Activated naive CD8-positive, alpha-beta T cell treated with anti-CD3 and anti-CD28 coated beads for 36 hours (primary cell): ENCODE measurements at places on chromosomes 7 and 10.
A peak's percentile ranks its signal among the peaks of the same experiment; 100 is the strongest.

GRCh38 chr7:111801277-111801676 lies 239.0 kb upstream of the IMMP2L start:
- no peak overlapping the region for H3K27ac ChIP-seq
- no peaks in the 10 kb centered on the region for H3K4me1 ChIP-seq
- no peaks in the 10 kb centered on the region for H3K36me3 ChIP-seq
- H3K4me3 ChIP-seq, result no peak overlapping the region
- DNase-seq, result no peak
- peaks cover 4% of the 10 kb centered on the region for H3K27me3 ChIP-seq

GRCh38 chr7:103348452-103348851 lies 1.0 kb downstream of the PSMC2 start:
- no peaks in the 10 kb centered on the region for H3K27me3 ChIP-seq
- peaks cover 26% of the 10 kb centered on the region for H3K36me3 ChIP-seq
- peaks cover 44% of the 10 kb centered on the region for H3K4me1 ChIP-seq
- H3K4me3 ChIP-seq, result peak overlapping the region; percentile 98

- no peaks in the 10 kb centered on the region for H3K4me1 ChIP-seq
- peaks cover 40% of the 10 kb centered on the region for H3K27me3 ChIP-seq
- DNase-seq, result no peak
- H3K4me3 ChIP-seq, result no peak overlapping the region
- no peaks in the 10 kb centered on the region for H3K36me3 ChIP-seq
These were observed 103.4 kb upstream of the FAM204A start for GRCh38 chr10:118445535-118445934.

DNA sequence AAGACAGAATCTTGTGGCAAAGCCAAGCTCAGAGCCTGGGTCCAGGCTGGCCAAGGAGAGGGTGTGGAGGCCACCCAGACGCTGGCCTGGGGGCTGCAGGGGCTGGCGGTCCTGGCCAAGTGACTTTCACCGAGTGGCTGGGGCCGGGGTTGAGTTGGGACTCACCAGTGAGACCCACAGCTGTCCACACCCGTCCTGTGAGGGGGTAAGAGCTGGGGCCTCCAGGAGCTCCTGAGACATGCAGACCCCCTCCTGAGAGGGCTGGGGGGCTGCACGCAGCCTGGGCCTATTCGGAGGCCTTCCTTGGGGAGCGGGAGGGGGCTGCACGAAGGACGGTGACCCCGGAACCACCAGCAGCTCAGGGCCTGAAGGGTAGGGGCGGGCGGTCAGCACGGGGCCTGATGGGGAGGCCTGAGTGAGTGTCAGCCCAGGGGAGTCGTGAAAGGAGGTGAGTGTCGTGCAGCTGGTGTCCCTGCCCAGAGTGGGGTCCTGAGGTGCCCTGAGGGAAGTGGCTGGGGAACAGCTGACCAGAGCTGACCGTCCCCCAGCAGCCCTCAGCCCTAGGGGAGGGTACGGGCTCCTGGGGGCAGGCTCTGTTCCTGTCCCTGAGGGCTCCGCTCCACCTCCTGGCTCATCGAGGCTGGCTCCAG lies 100.9 kb downstream of the FOXL3 start:
- no peak overlapping the region for H3K4me3 ChIP-seq
- H3K27ac ChIP-seq, result no peak overlapping the region
- H3K4me1 ChIP-seq, result peaks cover 4% of the 10 kb centered on the region
- no peaks in the 10 kb centered on the region for H3K27me3 ChIP-seq
- no peaks in the 10 kb centered on the region for H3K36me3 ChIP-seq

DNA sequence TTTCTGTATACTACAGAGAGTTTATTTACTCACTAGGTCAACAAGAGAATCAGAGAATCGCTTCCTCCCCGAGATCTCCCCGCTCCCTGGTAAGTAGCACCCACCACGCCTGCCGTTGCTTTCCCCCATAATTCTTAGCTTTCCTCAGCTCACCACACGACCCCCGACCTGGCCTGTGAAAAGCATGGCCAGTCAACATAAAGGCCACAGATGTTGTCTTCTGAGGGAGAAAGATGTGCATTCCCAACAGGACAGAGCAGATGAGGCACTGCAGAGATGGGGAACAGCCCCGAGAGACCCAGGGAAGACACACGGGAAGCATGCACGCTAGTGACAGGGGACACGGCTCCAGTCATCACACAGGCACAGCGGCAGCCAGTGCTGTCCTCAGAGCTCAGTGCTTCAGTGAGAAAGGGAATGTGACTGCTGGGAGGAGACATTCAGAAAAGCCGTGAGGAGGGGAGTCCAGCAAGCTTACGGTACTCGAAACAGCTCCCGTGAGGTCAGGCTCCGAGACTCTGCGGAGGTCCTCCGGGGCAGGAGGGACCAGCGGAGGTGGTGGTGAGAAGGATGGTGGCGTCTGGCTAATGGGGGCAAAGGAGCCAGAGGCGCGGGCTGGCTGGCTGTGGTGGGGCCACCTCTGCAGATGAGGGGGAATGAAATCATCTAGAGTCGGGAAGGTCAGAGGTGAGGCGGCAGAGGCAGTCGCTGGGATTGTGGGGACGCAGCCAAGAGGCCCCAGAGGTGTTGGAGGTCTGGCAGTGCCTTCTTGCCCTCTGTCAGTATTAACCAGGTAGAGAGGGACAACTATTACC lies 123.4 kb upstream of the PDLIM1 start:
- H3K36me3 ChIP-seq, result no peaks in the 10 kb centered on the region
- DNase-seq, result no peak
- no peaks in the 10 kb centered on the region for H3K27me3 ChIP-seq
- H3K4me3 ChIP-seq, result no peak overlapping the region
- no peak overlapping the region for H3K27ac ChIP-seq

GRCh38 chr10:124707551-124707950 lies 36.6 kb downstream of the FAM53B start:
- no peaks in the 10 kb centered on the region for H3K27me3 ChIP-seq
- no peak overlapping the region for H3K4me3 ChIP-seq
- peaks cover 41% of the 10 kb centered on the region for H3K4me1 ChIP-seq
- peaks cover 13% of the 10 kb centered on the region for H3K36me3 ChIP-seq
- DNase-seq, result no peak
- H3K27ac ChIP-seq, result no peak overlapping the region

DNA sequence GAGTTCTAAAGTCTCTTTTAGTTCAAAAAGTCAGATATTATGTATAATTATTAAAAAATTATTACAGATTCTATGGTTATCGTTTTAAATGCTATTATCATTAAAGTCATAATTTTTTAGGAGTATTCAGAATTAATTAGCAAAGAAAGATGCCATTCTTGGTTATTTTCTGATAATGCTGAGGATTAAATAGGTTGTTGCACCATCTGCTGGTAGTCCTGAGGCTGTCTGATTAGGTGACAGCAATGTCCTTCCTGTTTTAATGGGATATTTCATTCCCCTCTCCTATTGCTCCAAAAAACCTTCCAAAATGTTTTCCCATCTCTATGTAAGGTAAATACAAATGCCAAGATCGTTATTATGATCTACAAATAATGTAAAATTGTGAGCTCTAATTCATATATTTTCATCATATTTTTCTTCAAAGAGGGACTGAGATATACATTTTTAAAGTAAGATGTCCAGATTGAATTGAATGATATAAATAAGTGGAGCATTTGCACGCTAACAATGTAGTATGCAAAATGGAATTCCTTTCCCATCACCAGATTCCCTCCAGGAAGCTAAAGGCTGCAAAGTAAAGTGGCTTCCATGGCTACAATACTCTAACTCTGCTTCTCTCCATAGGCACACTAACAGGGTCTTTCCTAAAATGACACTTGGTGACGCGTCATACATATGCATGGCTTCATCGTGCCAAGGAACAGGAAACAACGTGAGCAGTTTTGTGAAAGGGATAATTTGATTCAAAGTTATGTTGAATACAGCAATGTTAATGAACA lies 58.8 kb upstream of the AKR1E2 start:
- peaks cover 32% of the 10 kb centered on the region for H3K27me3 ChIP-seq
- H3K27ac ChIP-seq, result no peak overlapping the region
- H3K4me1 ChIP-seq, result peaks cover 2% of the 10 kb centered on the region
- H3K4me3 ChIP-seq, result no peak overlapping the region
- no peaks in the 10 kb centered on the region for H3K36me3 ChIP-seq

GRCh38 chr7:1445341-1445740 lies 13.9 kb downstream of the MICALL2 start:
- no peak overlapping the region for H3K27ac ChIP-seq
- no peak for DNase-seq
- H3K36me3 ChIP-seq, result no peaks in the 10 kb centered on the region
- H3K4me1 ChIP-seq, result no peaks in the 10 kb centered on the region

- H3K36me3 ChIP-seq, result peaks cover 16% of the 10 kb centered on the region
- no peaks in the 10 kb centered on the region for H3K27me3 ChIP-seq
- no peaks in the 10 kb centered on the region for H3K4me1 ChIP-seq
- H3K4me3 ChIP-seq, result no peak overlapping the region
- no peak for DNase-seq
These were observed 15.1 kb upstream of the GET4 start for GRCh38 chr7:861222-861621.

GRCh38 chr10:114779803-114780576 lies 41.6 kb upstream of the FHIP2A start:
- peaks cover 3% of the 10 kb centered on the region for H3K27me3 ChIP-seq
- H3K4me1 ChIP-seq, result peaks cover 4% of the 10 kb centered on the region
- no peaks in the 10 kb centered on the region for H3K36me3 ChIP-seq
- no peak for DNase-seq

- no peak for DNase-seq
- no peak overlapping the region for H3K27ac ChIP-seq
- no peaks in the 10 kb centered on the region for H3K36me3 ChIP-seq
- H3K27me3 ChIP-seq, result peaks cover 11% of the 10 kb centered on the region
- no peak overlapping the region for H3K4me3 ChIP-seq
These were observed 264.4 kb downstream of the TNS3 start for GRCh38 chr7:47317487-47317886.

GRCh38 chr10:131881104-131881880 lies 19.5 kb upstream of the PPP2R2D start:
- no peak overlapping the region for H3K4me3 ChIP-seq
- H3K27me3 ChIP-seq, result peaks cover 8% of the 10 kb centered on the region

DNA sequence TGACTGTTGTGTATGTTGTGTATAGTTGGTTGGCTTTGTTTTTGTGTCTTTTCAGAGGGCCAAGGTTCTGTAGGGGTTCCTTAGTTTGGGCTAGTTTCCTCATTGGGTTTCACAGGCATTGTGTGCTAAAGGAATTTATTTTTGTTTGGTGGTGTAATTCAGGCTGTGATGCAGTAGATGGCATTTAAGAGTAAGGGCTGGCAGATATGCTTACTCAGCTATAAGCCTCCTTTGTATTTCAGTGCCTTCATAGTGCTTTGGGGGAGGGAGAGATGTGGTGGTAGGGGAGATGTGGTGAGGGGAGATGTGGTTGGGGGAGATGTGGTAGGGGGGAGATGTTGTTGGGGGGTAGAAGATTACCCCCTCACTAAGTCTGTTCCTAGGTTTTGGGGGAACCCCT lies 91.7 kb downstream of the SLC25A40 start:
- H3K36me3 ChIP-seq, result no peaks in the 10 kb centered on the region
- no peak overlapping the region for H3K4me3 ChIP-seq
- no peaks in the 10 kb centered on the region for H3K4me1 ChIP-seq
- no peak overlapping the region for H3K27ac ChIP-seq
- no peak for DNase-seq
